ENCODE measurements at places on chromosomes 2 and 18. TPM values are rescaled to one million over a fixed set of nuclear protein-coding genes. Genes with fewer than 3 reads are reported as not detected.

GRCh38 chr2:128605931-128606330, 287.3 kb upstream of the HS6ST1 start:
- no peak for DNase-seq

GRCh38 chr2:215692387-215693079, 256.7 kb upstream of the FN1 start:
- DNase-seq: no peak

- DNase-seq: peak; percentile 81
Observed at GRCh38 chr2:70904371-70905216, 31.1 kb upstream of the ATP6V1B1 start.

DNA sequence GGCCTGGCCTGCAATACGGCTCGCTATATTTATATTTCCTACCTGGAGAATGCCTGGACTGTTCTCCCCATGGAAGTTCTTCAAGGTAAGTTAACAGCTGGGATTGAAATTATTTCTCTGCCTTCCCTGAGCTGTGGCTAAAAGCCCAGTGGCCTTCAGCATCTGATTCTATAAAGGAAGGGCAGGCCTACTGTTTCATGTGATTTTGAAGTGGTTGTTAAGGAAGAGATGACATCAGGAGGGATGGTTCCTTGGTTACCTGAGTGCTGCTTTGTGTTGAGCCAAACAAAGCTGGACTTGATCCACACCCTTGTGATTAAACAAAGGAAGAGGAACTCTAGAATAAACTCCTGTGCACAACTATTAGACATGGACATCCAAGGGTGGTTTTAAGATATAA, 61.6 kb downstream of the MFSD6 start:
- DNase-seq: no peak

DNA sequence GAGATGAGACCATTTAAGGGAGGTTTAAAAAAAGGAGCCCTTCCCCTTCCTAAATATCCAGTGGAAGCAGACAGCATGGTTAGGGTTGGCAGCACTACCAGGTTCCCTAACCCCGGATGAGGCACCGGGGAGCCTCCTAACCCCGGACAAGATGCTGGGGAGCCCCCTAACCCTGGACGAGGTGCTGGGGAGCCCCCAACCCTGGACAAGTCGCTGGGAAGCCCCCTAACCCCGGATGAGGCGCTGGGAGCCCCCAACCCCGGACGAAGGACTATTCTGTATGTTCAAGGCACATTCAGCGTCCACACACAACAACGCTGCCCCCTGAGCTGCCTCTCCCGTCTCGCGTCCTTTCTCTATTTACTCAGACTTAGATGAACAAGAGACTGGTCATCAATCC, 51.9 kb downstream of the ANKMY1 start:
- no peak for DNase-seq

DNA sequence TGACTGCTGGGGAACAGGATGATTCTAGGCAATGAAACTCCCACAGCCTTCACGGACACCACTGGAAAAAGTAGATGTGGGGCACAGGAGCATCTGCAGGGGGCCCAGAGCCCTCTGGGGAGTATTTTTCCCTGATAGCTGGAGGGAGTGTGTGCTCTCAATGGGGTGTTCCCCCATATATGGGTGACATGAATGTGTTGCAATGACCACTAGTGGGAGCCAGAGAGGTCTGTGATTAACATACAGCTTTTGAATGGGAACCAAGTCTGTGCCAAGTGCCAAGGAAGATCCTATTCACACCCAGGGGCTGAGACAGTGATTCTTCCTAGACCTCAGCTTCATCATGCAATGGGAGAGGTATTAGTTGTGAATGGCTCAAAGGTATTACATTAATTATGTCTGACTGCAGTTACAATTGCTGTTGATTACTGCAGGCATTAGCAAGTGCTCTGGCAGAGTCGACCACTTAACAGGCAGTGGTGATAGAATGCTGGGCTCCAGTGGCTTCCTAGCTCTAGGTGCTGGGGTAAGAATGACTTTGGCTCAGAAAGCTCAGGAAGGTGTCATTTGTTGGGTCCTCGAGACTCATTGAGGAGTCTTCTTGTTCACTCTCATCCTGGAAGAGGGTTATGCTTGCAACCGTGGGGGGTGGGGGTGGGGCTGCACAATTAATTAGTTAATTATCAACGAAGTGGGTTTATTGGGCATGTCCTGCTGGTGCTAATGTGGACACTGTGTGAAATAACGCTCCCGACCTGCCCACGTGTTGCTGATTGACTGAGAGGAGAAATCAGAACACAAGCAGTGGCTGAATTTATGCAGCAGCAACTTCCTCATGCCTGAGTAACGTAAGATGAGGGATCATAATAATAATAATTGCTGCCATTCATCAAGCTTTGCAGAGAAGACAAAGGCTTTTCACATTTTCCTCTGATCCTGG, 194.1 kb downstream of the CLIP4 start:
- peak; percentile 92 for DNase-seq

DNA sequence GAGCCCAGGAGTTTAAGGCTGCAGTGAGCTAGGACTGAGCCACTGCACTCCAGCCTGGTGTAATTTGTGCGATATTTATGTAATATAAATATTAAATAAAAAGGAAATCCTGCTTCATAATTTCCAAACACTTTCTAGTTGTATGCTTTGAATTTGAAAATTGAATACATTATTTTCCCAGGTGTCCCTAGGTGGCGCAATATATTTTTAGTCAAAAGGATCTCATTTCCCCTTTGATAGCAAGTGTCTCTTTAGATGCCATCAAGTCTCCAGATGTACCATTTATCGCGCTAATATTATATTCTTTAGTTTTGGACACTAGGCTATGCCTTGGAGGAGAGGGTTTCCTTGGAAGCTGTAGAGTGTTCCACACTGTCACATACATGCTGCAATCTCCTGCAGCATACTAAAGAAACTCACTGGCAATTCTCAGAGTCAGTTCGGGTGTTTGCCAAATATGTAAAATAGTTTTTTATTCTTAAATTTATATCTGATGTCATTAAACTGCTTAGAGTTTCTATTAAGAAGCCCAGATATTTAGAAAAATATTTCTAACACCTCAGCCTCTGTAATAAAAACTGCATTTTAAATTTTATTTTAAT, 5.6 kb upstream of the WDR7 start:
- DNase-seq: peak; percentile 4

- DNase-seq: peak; percentile 100
Observed at GRCh38 chr2:61538200-61538919, at the start of gene XPO1. TSS of gene XPO1 (minus strand) at chr2:61538356. CDS start at chr2:61533897, 4,459 bp downstream.

- DNase-seq: no peak
Observed at GRCh38 chr2:59774821-59775433, 778.5 kb downstream of the BCL11A start.

GRCh38 chr2:189441709-189442074, 418 bp downstream of the WDR75 start:
- DNase-seq: no peak

DNA sequence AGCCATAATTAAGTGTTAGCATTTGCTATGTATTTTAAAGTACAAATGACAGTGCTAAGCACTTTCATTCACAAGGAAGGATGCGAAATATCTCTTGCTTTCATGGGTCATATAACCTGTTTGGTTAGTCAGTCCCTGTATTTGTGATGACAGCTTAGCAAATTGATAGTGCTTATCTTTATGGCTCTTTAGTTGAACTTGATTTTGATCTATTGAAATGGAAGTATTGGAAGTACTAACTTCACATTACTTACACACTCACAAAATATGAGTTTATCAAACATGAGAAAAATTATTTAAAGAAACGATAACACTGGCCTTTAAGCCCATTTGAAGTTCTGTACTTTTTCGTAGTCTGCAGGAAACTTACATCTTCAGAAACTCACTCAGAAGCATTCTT, 97.4 kb upstream of the NEUROD1 start:
- DNase-seq: no peak

- no peak for DNase-seq
Observed at GRCh38 chr2:102453501-102453900, 19.5 kb upstream of the SLC9A4 start.

- DNase-seq: peak; percentile 48
Observed at GRCh38 chr2:202221873-202222272, 16.5 kb downstream of the SUMO1 start.

Gene RAB6C
- not detected for total RNA-seq

Gene DNAJC5G
- not detected for total RNA-seq

Gene SLC14A1
- not detected for total RNA-seq

Gene TXNDC2
- not detected for total RNA-seq
